ENCODE measurements at places on chromosomes 2 and 18. TPM values are rescaled to one million over a fixed set of nuclear protein-coding genes. Genes with fewer than 3 reads are reported as not detected.

DNA sequence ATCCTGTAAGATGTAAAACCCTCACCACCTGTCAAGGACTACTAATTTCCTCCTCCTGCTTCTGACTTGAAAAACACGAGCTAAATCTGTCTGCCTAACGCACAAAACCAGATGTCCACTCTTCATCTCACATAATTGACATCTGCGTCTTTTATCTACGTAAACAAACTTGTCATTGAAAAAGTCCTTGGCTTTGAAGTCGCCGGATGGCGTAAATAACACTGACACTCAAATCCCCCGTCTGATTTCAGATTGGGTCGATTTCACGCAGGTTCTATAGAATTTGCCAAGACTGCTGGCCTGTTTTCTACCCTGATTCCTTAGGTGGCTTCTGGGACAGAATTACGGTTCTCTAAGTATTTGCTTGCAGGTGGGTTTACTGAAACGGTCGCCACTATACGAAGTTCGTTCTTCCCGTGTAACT, 539 bp upstream of the MOB4 start:
- H3K27me3 ChIP-seq = no peaks in the 10 kb centered on the region
- peak overlapping the region; percentile 96 for H3K27ac ChIP-seq
- peaks cover 41% of the 10 kb centered on the region for H3K4me1 ChIP-seq
- H3K4me3 ChIP-seq = peak overlapping the region; percentile 89

DNA sequence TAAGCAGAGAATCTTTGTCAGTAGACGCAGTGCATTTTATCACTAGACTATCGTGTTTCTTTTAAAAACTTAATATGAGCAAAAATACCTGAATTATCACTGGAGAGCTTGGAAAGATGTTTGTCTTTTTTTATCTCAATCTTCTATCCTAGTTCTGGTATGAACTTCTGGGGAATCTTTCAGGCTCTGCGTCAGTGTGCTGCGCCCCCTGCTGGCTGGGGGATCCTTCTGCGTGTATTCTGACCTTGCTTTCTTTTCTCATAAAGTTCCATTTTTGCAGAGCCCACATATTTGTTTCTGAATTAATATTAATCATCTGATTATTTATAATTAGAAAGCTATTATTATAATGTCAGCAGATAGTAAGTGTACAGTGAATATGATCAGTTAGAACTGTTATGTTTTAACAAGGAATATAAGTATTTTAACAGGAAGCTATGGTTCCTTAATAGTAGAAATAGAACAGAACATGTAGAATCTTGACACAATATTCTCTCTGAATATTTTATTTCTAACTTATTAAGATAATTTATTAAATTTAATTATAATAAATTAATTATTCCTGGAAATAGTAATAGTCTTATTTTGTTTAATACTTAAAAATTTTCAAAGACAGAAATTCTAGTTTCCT, 945.0 kb upstream of the CRIM1 start:
- H3K27ac ChIP-seq = no peak overlapping the region
- no peaks in the 10 kb centered on the region for H3K36me3 ChIP-seq
- peaks cover 18% of the 10 kb centered on the region for H3K27me3 ChIP-seq
- DNase-seq = no peak
- H3K4me3 ChIP-seq = no peak overlapping the region

- DNase-seq = no peak
- H3K36me3 ChIP-seq = no peaks in the 10 kb centered on the region
- no peak overlapping the region for H3K27ac ChIP-seq
- peaks cover 2% of the 10 kb centered on the region for H3K4me1 ChIP-seq
- H3K27me3 ChIP-seq = peaks cover 36% of the 10 kb centered on the region
Observed at GRCh38 chr2:120392923-120393322, 47.0 kb downstream of the INHBB start.

- peaks cover 3% of the 10 kb centered on the region for H3K36me3 ChIP-seq
- H3K4me1 ChIP-seq = peaks cover 9% of the 10 kb centered on the region
- no peaks in the 10 kb centered on the region for H3K27me3 ChIP-seq
Observed at GRCh38 chr2:230537531-230537976, 121.6 kb downstream of the SP100 start.

Gene CRYGC
- not detected for total RNA-seq

All from chondrocyte (in vitro differentiated cells).